GM13976 (cell line): ENCODE measurements at places on chromosomes 7 and 10.

GRCh38 chr10:126256864-126257263 is 131.4 kb downstream of the ADAM12 start:
- no peak for DNase-seq

DNA sequence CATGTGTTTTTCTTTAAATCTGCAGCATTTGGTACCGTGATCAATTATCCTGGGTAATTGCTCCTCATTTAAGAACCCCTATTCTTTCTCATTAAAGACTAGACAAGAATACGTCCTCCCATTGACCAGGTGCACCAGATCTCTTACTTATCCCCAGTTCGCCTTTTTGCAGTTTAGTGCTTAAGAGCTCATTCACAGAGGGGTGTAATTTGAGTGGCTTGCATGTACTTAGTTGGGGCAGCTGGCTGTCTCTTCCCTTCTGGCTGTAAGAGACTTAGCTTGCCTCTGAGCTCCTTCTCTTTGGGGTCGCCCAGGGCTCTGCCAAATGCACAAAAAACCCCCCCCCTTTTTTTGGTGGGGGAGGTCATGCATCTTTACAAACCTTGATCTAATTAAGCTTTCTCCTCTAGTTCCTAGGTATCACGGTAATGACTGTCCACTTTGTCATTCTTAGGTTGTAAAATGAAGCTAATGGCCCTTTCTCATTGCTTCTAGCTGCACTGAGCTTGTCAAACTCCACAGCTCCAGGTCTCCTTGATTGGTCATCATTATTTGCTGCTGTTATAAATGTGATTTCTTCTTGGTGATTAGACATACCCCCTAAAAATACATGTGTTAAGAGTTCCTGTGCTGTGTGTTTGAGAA is 26.3 kb downstream of the GAD2 start:
- no peak for DNase-seq

DNA sequence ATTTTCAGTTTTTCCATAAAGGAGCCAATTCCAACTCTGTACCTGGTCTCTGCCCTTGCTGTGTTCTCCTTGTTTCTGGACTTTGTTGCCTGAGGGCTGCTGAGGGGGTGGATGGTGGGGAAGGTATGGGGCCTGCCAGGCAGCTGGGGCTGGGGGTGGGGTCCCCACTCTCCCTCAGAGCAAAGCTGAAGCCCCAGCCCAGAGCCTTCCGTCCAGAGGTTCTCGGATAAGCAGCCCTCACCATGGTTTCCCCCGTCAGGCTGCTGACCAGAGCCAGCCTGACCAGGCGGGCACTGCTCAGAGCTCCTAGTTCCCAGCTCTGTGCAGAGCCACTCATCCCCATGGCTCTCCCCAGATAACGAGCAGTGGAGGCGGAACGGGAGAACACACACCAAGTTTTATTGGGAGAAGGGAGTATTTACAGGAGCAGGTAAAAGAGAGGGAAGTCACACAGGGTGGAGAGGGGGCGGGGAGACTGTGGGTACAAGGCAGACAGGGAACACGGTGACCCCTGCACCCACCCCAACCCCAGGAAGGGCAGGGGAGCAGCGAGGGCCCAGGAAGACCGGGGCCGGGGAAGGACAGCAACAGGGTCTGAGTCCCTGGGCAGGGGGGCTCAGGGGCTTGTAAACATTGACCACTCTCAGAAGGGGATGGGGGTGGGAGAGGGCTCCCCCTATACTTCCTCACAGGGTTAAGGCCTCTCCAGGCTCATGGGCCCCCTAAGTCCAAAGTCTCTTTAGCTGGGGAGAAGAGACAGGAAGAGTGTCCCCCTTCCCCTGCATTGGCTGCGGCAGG is 5.8 kb downstream of the GNB2 start:
- DNase-seq: no peak

DNA sequence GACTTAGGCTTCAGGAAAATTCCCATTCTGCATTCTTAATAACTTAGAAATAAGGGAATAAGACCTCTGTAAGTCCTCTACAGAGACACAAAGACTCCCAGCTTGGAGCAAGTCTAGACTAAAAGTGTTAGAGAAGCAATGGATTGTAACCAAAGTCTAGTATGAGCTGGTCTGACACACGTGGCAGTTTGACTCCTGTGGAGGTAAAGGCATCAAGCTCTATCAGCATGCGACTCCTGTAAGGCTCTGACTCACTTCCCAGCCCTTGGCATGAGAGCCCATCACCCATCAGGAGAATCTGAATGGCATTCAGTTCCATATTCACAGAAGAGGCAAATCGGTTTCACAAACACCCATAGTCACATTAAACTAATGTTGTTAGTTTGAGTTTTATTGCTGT is 4.4 kb upstream of the VSTM4 start:
- no peak for DNase-seq
